ENCODE measurements at places on chromosomes 1 and 21.

DNA sequence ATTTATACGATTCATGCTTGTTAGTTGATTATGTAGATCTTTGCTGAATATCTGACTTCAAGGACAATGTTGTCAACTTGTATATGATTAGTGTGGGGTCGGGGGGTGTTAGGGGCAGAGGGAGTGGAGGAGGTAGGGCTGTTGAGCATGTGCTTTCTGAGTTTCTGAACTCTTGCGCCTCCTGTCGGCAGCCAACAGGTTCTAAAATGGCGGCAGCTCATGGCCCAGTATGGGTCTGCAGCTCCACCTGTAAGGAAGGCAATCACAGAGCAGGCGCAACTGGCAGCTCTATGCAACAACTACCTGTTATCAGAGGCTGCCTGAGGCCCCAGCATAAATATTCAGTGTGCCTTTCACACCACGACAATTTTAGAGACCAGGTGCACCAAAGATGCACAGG is 205.8 kb upstream of the PLXNA2 start:
- peak; percentile 83 for DNase-seq

GRCh38 chr1:25648681-25649440 is 32.3 kb downstream of the MAN1C1 start:
- DNase-seq = no peak

GRCh38 chr1:162687870-162688269 is 55.6 kb downstream of the DDR2 start:
- no peak for DNase-seq

DNA sequence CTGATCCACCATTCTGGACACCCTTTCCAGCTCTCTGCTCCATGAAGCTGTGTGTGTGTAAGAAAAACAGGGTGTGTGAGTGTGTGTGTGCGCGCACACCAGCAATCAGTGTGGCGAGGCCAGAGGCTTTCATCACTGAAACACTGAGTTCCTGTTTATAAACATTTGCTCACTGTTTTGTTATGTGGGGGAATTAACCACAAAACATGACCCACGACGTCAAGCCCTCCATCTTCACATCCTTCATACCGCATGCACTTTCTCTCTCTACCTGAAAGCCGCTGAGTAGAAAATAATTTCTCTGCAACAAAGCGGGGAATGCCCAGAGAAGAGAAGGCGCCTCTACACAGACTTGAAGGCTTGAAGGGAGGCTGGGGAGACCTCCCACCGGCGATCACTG is 148.9 kb upstream of the IRF2BP2 start:
- DNase-seq = no peak

GRCh38 chr1:2890221-2890850 is 88.8 kb upstream of the TTC34 start:
- DNase-seq = no peak

GRCh38 chr1:4602462-4603294 is 51.7 kb upstream of the AJAP1 start:
- DNase-seq = no peak

- no peak for DNase-seq
Measured at GRCh38 chr21:16116798-16117197, 387.0 kb downstream of the USP25 start.

- DNase-seq = no peak
Measured at GRCh38 chr1:157490467-157491165, 61.7 kb downstream of the FCRL5 start.

GRCh38 chr1:107750364-107750959 is 214.5 kb downstream of the VAV3 start:
- no peak for DNase-seq

DNA sequence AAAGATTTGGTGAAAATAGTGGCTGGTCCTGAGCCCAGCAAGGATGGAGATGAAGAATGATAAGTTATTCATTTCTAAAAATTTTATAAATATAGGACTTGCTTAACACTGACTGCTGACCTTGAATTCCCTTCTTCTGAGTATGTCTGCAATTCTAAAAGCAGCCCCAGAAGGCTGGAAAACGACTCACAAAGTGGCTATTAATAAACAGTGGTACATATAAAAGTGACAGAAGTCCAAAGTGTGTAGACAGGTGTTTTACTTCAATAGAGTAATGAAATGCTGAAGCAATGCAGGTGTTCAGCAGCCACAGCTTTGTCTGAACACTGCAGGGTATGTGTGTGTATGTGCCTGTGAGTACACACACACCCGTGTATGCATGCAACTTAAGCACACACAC is 219.0 kb upstream of the NRIP1 start:
- DNase-seq = no peak

DNA sequence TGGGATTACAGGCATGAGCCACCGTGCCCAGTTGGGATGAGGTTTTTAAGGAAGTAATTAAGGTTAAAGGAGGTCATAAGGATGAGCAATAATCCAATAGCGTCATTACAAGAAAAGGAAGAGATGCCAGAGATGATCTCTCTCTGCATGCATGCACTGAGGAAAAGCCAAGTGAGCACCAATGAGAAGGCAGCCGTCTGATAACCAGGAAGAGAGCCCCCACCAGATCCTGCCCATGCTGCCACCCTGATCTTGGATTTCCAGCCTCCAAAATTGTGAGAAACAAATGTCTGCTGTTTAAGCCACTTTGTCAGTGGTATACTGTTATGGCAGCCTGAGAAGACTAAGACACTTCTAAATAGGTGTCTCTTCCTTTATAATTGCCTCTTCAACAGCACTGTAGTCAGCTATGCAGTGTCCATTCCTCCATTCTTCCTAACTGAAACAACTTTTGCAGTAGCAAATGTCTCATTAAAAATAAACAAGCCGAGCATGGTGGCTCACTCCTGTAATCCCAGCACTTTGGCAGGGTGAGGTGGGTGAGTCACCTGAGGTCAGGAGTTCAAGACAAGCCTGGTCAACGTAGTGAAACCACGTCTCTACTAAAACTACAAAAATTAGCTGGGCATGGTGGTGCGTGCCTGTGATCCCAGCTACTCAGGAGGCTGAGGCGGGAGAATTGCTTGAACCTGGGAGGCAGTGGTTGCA is 216.2 kb upstream of the RUNX1 start:
- DNase-seq = no peak

GRCh38 chr1:88276163-88276562 is 407.9 kb upstream of the PKN2 start:
- DNase-seq = no peak

DNA sequence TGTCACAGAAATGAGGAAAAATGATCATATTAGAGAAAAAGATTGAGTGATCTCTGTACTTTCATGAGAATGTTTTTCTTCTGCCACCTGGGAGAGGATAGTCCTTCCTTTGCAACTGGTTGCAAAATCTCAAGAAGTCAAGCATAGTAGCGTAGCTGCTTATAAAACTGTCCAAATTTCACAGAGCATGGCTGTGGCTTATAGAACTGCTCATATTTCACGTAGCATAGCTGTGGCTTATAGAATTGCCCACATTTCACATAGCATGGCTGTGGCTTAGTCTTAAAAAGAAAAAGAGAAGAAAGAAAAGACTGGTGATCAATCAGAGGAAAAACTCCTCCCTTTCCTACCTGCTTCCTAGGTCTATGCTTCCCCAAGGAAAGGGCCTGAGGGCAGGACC is 329.5 kb downstream of the SIPA1L2 start:
- no peak for DNase-seq

DNA sequence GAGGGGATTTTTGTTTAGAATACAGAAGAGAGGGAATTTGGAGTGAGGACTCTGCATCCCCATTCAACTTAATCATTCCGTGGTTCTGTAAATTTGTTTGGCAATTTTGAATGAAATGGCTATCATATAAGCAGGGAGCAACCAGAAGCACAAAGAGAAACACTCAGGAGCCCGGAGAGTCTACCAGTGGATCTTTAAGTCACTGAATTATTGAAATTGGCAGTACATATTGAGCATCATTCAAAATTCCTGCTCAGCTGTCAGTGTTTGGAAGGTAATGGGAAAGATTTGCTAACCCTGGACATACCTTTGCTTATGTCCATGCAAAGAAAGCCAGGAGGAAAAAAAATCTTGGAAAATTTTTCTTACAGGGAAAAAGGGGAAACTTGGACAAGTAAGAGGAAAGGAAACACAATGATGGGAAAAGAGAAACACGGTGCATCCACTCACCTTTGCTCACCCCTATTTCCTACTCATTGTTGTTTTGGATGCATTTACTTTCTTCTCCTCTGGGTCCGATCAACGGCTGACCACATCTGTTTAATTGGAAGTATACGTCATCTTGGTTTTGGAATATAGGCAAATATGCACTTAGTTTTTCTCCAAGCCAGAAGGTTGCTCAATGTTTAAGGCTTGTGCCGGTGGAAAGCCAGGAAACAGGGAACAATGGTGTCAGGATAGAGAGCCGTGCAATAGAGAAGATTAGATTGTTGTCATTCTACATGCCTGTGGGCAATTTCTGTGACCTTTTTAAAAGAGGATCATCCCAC is 243.0 kb upstream of the LYPLAL1 start:
- DNase-seq = no peak

DNA sequence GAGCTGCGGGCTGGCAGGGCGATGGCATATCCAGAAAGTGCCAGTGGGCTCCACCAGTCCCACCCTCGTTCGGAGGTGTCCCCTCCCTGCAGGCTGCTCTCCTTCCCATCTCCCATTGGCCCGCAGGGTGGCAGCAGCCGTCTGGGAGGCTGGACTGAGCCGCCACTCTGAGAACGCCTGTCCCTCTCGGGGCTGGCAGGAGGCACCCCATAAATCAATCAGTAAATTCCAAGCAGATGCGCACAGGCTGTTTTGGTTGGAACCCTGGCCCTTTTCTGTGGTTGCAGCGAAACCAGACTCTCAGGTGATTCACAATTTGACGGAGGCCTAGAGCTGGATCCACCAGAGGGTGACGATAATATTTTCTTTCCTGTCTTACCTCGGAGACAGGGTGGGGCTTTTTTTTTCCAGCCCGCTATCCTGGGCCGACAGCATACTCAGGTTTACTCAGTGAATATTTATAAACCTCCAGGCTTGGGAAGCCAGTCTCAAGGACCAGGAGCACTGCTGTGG is 99.7 kb downstream of the GLIS1 start:
- DNase-seq = no peak

GRCh38 chr1:44225761-44226160 is 12.5 kb downstream of the DMAP1 start:
- no peak for DNase-seq

- DNase-seq = no peak
Measured at GRCh38 chr1:25560001-25560400, 16.6 kb downstream of the LDLRAP1 start.

DNA sequence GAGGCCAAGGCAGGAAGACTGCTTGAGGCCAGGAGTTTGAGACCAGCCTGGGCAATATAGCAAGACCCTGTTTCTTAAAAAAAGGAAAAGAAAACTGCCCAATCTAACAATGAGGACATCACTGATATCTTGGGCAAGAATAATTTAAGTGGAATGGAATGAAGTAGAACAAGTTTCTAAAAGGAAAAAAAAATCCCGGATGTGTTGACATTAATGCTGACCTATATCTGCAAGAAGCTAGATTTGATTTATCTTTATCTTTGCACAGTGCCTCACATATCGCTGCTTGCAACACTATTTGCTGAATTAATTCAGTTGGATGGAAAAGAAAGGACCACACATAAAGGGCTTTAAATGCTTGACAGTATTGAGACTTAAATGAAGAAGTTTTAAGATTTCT is 27.8 kb downstream of the DIPK1A start:
- no peak for DNase-seq

DNA sequence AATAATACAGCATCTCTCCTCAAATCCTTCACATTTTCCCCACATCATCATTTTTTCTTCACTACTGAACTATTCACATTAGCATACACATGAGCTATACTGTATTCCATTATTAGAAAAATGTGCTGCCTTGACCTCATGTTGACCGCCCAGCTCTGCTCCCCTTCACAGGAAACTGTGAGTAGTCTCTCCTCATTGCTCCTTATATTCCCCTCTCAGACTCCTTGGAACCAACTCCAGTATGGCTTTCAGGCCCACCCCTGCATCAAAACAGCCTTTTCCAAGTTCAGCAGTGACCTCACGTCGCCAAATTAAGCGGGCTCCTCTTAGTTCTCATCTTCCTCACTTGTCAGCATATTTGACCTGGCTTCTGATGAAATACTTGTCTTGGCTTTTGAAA is 59.2 kb upstream of the SPAG17 start:
- no peak for DNase-seq

GRCh38 chr21:24552491-24552890 is 1054.8 kb downstream of the MRPL39 start:
- no peak for DNase-seq

- DNase-seq = no peak
Measured at GRCh38 chr1:226541231-226541630, 7.3 kb upstream of the STUM start.

GRCh38 chr1:222021129-222021528 is 279.2 kb upstream of the DUSP10 start:
- DNase-seq = no peak

GRCh38 chr1:5364591-5364990 is 627.6 kb downstream of the NPHP4 start:
- DNase-seq = no peak

GRCh38 chr1:202207292-202207691 is 13.7 kb downstream of the LGR6 start:
- no peak for DNase-seq

GRCh38 chr1:236990052-236990445 is 14.2 kb downstream of the MT1HL1 start:
- no peak for DNase-seq

- DNase-seq = no peak
Measured at GRCh38 chr1:1355416-1355815, 2.9 kb downstream of the MXRA8 start.

- no peak for DNase-seq
Measured at GRCh38 chr1:36352125-36352909, 28.9 kb upstream of the EVA1B start.

- DNase-seq = no peak
Measured at GRCh38 chr21:14356746-14357145, 26.2 kb downstream of the HSPA13 start.

All from NCI-H1436 treated with DMSO at 0.1 percent for 48 hours (cell line).